ENCODE measurements at places on chromosomes 7 and 10.
A peak's percentile ranks its signal among the peaks of the same experiment; 100 is the strongest.

DNA sequence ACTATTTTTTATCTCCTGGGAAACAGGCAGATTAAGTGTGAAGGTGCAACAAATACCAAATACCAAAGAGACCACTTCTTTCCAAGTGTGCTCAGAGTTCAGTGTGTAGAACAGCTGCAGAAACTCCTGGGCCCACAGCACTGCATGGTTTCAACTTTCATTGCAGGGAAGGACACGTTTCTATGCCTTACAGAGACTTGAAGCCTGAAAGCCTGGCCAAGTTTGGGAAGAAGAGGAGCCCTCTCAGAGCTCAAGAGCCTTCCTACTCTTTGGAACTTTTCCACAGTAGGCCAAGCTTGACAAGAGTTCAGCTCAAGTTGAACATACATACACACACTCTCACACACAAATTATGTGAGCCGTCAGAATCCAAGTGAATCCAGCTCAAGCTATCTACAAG is 2.5 kb downstream of the HOXA4 start:
- DNase-seq: no peak

GRCh38 chr7:155467846-155468784 is 10.2 kb downstream of the EN2 start:
- no peak for DNase-seq

DNA sequence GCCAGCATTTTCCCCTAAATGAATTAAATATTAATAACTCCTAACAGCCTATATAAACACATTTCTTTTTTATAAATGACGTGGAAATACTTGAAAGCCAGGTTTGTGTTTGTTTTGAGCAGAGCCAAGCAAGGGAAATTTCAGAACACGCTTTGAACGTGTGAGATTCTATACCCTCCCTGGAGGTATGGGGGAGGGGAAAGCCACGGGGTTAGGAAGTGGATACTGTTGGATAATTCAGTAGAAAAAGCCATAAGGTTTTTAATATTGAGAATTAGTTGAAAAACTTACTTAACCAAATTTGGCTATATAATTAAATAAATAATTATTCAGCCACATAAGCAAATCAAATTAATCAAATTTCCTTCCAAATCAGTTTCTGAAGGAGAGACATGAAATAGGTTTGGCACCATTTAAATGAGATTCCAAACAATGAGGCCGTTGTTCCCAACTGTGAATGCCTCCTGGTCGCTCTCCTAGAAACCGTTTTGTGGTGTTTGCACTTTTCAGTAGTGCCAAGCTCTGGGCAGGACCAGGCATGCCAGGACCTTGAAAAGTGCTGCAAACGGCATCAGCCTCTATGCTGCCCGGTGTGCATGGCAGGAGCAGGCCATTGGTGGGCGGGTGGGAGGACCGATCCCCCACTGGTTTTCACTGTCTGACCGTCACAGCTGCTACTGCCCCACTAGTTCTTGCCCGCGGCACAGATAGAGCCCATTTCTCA is 88.1 kb downstream of the SEPTIN14 start:
- no peak for DNase-seq

- peak; percentile 55 for DNase-seq
Measured at GRCh38 chr10:80356563-80356988, at the start of the genes DYDC1 and DYDC2. Gene DYDC1 (minus strand): TSS chr10:80356755. CDS start chr10:80352601, 4,154 bp downstream. Gene DYDC2 (plus strand): TSS chr10:80356781. CDS start chr10:80362444, 5,663 bp downstream.

- peak; percentile 97 for DNase-seq
Measured at GRCh38 chr10:101353692-101354327, at the start of gene BTRC. Gene BTRC (plus strand): TSS chr10:101354165. CDS start chr10:101354181, 16 bp downstream.

DNA sequence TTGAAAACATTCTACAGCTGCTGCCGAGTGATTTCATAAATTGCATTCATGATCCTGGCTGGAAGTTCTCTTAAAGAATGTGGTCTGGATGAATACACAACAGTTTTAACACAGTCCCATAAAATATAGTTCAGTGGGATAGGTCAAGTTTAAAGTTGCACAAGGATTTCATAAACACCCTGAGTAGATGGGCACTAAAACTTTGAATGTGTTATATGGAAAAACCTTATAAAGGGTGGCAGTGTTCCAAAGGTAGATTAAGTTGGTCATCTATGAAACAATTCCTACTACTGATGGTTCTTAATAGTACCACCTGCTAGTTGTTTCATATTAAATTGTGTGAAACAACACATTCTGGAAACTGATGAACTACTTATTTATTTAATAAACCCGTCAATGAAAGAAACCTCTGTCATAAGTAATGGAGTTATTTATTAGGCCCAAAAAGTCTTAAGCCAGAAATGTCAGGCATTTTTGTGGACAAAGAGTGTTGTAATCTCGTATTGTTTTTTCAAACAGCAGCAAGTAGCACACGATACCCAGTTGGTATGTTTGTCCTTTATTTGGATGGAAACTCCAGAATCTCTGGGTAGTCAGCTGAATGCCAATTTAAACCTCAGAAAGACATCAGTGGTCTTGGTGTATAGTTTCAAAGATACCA is 14.3 kb upstream of the RPA3 start:
- DNase-seq: peak; percentile 37

GRCh38 chr10:125868372-125868975 is 12.6 kb downstream of the DHX32 start:
- peak; percentile 79 for DNase-seq

- DNase-seq: no peak
Measured at GRCh38 chr10:18649364-18649959, 1.9 kb downstream of the NSUN6 start.

DNA sequence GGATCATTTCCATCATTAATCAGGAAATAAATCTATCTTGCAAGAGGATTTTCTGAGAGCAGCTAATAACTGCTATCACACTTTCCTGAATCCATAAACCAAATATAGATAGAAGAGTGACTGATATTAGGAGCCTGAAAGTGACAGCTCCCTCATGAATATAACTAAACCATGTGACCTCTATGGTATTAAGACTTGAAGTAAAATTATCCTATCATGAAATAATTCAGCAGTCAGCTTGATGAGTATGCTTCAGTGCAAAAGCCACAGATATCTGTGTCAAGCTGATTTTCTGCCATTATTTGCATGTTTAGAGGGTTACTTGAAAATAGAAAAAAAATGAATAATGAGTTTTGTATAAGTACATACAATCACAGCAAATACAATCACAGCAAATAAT is 80.1 kb upstream of the PPP1R3A start:
- DNase-seq: no peak

DNA sequence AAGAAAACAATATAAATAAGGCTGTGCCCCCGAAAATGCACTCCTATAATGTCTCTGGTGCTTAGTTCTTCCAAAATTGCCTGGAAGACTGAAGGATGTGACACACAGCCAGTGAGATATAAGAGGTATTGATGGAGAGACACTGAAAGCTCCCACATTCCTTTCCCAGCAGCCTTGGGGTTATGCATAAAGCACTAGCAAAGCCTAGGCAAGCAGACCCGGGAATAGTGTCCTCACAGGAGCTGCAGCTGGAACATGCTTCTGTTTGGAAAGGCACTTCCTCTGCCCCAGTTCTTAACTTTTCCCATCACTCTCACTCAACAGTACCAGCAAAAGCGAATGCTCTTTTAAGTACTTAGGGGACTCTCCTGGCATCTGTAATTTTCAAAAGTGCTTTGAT is 178.0 kb downstream of the AMPH start:
- peak; percentile 41 for DNase-seq

GRCh38 chr7:131007439-131008330 is 273.7 kb upstream of the KLF14 start:
- peak; percentile 91 for DNase-seq

GRCh38 chr7:136063326-136063666 is 86.1 kb upstream of the MTPN start:
- no peak for DNase-seq

DNA sequence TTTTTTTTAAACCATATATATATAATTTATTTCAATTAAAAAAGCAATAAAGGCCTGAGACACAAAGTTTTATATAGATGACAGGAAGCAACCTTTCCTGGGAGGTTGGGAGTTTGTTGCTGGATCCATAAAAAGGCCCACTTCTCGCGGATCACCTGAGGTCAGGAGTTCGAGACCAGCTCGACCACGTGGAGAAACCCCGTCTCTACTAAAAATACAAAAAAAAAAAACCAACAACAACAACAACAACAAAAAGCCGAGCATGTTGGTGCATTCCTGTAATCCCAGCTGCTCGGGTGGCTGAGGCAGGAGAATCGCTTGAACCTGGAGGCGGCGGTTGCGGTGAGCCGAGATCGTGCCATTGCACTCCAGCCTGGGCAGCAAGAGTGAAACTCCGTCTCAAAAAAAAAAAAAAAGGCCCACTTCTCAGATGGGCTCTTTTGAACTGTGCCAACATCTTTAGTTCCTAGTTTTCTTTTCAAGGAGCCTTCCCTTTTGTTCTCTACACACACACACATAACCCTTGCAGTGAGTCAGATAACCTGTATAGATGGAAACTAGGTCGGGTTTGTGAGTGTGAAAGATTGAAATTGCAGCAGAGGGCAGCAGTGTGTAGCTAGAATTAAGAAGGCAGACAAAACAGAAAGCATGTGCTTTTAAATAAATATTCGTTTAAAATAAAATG is 1.2 kb upstream of the SMNDC1 start:
- DNase-seq: peak; percentile 92

- no peak for DNase-seq
Measured at GRCh38 chr7:123424463-123424862, 109.9 kb downstream of the IQUB start.

- peak; percentile 34 for DNase-seq
Measured at GRCh38 chr10:107166403-107166802, 1.9 kb upstream of the SORCS1 start.

GRCh38 chr7:55574051-55574717 is 1.9 kb upstream of the VOPP1 start:
- DNase-seq: no peak

DNA sequence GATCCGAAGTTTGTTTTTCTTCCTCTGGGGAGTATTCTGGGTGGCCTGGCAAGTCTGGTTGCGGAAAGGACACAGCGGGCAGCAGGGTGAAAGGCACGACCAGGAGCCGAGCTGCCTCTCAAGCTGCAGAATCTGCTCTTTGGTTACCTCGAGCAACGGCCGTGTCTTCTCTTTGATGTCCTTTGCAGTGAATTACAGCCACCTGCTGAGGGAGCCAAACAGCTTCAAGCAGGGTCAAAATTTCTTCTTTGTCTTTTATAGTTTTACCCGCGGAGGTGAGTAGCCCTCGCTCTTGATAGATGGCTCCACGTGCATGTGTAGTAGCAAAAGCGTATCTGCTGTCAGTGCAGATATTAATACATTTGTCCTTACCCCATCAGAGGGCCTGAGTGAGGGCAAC is 177.3 kb upstream of the MBL2 start:
- DNase-seq: no peak

- peak; percentile 73 for DNase-seq
Measured at GRCh38 chr10:6204341-6205191, 1.8 kb downstream of the PFKFB3 start.

DNA sequence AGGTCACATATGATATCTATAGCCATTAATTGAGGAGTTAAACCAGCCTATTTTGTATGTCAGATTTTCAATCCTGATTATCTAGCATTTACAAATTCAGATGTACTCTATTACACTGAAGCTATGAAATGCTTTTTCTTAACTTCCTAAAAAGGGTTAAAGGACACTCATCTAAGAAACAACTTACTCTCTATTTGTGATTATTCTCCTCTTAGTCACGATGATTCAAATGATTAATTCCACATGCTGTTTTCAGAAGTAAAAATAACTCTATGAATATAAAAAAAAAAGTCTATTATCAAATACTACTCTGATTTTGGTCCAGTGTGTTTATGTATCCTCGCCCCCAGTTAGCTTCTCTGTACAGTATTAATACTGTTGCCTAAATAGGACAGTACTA is 1199.9 kb downstream of the GATA3 start:
- DNase-seq: no peak

Data from stomach (tissue), 19 donors.